ENCODE measurements at places on chromosomes 11 and 22.

DNA sequence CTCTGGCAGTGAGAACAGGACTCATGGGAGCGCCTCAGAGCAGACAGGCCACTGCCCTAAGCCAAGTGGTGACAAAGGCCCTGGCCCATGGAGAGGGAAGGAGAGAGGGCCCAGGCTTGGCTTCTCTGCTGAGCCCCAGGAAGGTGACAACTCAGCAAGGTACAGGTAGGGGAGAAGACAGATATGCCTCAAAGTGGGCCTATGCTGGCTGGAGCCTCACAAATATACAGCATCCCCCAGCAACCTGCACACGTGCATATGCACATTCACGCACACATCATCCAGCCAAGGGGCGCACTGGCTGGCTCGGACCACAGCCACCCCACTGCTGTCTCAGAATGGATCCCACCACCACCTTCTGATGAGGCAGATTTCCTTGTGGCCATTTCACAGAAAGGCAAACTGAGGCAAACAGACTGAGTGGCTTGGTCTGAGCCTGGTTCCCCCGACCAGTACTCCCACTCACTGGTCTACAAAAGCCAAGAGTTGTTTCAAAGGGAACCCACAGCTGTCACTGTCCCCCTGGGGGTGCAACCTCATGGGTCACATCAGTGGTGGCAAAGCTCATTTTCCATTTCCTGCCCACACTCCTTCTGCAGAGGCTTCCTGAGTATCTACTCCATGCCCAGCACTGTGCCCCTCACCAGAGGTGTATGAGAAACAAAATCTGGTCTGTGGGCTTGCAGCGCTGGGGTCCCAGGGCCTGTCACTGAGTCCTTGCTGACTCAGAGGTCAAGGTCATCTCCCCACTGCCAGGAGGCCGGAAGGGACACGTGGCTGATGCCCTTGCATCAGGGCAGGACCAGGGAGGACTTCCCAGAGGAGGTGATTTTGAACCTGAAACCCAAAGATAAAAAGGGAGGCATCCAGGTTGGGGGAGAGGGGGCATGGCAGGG is 67.3 kb upstream of the PRR5 start:
- no peak overlapping the region for H3K4me3 ChIP-seq
- H3K27ac ChIP-seq, result no peak overlapping the region
- H3K4me1 ChIP-seq, result peaks cover 6% of the 10 kb centered on the region

DNA sequence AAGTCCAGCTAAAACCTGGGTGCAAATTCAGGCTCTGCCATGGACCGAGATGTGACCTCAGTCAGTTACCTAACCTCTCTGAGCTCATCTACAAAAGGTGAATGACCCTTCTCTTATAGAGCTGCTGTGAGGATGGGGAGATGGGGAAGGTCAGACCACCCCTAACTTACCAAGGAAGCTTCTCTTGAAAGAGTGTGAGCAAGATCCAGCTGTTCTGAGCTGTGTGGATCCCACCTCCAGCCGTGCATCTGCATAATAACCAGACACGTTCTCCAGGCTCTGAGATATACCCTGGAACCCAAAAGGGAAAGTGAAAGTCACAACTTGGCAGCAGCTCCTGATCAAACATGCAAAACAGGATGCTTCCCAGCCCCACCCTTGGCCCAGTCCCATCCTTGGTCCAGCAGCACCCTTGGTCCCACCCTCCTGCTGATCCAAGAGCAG is at the start of gene APOL3:
TSS of gene APOL3 (minus strand) at position 257 of the 444 bp plus-strand sequence. CDS start 11,700 bp downstream, outside the sequence.
- H3K4me3 ChIP-seq, result peak within 1 kb of the TSS; percentile 93
- peak; percentile 45 for DNase-seq
- no peaks in the 10 kb centered on the region for H3K27me3 ChIP-seq
- H3K4me1 ChIP-seq, result peaks cover 90% of the 10 kb centered on the region
- H3K27ac ChIP-seq, result peak within 1 kb of the TSS; percentile 99

DNA sequence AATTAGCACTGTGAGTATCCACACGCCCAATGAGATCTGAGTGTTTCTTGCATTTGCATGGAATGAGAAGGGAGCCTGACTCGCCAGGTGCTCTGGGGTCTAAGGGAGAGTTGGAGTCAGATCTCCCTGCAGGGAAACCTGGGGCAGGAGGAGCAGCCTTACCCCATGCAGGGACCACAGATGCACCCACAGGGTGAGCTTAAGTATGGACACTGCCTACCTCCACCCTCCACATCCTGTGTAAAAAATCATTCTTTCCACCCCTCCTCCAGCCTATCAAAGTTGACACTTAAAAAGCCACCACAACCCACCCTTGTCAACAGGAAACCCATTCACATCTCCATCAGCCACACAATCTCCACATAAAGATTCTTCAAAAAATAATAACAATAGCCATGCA is 67.0 kb upstream of the IGLL5 start:
- peak overlapping the region; percentile 96 for H3K27ac ChIP-seq
- no peak for DNase-seq

DNA sequence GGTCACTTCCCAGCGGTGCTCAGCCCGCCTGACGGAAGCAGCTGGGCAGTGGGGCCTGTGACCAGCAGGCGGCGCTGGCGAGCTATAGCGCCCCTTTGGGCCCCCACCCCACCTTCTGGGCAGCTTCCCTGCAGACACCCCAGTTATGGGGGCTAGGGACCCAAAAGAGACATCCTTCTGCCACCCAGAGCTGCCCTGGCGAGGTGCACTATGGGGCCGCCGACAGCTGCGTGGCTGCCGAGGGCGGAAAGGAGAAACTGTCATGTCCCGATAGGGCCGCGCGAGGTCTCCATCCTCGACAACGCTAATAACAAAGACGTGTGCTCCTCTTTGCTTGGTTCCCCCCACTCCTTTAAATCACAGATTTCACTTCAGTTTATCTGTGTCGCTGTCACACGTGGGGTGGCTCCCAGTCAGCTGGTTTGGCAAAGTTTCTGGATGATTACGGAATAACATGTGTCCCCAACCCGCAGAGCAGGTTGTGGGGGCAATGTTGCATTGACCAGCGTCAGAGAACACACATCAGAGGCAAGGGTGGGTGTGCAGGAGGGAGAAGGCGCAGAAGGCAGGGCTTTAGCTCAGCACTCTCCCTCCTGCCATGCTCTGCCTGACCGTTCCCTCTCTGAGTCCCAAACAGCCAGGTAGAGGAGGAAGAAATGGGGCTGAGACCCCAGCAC is 673 bp upstream of the MYO7A start:
- H3K36me3 ChIP-seq, result no peaks in the 10 kb centered on the region
- H3K4me3 ChIP-seq, result peak overlapping the region; percentile 72
- no peak overlapping the region for H3K27ac ChIP-seq
- no peaks in the 10 kb centered on the region for H3K27me3 ChIP-seq
- H3K4me1 ChIP-seq, result peaks cover 16% of the 10 kb centered on the region

GRCh38 chr11:110261195-110262071 is 35.0 kb downstream of the RDX start:
- H3K4me1 ChIP-seq, result no peaks in the 10 kb centered on the region
- no peaks in the 10 kb centered on the region for H3K27me3 ChIP-seq
- H3K36me3 ChIP-seq, result no peaks in the 10 kb centered on the region
- no peak for DNase-seq

- no peak overlapping the region for H3K27ac ChIP-seq
- DNase-seq, result no peak
- peak overlapping the region; percentile 92 for H3K4me3 ChIP-seq
- peaks cover 31% of the 10 kb centered on the region for H3K4me1 ChIP-seq
- H3K27me3 ChIP-seq, result peaks cover 14% of the 10 kb centered on the region
These were observed 7.8 kb upstream of the GRAMD4 start for GRCh38 chr22:46612341-46612903.

DNA sequence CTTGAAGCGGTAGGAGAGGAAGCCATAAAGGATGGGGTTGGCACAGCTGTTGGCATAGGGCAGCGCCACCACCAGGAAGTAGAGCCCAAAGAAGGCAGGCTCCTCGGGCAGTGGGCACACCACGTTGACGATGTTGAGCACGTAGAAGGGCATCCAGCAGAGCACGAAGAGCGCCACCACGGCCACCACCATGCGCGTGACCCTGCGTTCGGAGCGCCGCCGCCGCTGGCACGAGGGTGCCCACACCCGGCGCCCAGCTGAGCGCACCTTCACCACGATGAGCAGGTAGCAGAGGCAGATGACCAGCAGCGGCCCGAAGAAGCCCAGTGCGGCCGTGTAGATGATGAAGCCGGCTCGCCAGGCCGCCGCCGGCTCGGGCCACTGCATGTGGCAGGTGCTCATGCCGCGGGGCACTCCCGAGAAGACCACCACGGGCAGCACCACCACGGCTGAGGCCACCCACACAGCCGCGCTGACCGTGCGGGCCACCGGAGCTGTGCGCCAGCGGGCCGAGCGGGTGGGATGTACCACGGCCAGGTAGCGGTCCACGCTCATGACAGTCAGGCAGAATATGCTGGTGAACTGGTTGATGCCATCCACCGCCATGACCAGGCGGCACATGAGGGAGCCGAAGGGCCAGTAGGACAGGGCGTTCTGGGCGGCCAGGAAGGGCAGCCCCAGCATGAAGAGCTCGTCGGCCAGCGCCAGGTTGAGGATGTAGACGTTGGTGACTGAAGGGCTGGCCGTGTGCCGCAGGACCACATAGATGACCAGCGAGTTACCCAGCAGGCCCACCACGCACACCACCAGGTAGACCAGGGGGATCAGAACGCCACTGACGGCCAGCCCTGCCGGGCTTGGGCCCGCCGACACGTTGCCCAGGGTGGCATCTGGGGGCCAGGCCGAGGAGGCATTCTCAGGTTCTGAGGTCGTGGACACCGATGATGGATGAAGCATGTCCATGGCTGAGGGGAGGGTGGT is 5.1 kb downstream of the SSTR3 start:
- H3K36me3 ChIP-seq, result no peaks in the 10 kb centered on the region
- peak overlapping the region; percentile 93 for H3K27ac ChIP-seq
- DNase-seq, result no peak
- no peaks in the 10 kb centered on the region for H3K27me3 ChIP-seq

DNA sequence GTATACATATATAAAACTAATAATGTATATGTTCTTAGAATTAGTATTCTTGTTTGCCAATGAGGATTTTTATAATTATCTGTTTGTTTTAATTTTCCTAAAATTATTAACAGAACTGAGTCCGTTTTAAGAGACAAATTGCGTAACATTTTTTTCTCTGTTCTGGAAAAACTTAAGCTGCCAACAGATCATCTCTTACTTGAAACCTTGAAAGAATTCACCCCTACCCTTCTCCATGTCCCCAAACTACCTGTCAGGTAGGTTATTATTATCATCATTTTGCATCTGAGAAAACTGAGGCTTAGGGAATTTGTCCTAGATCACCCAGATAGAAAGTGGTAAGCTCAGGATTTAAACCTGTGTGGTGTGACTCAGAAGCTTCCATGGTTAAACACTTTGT is 14.7 kb downstream of the SLC5A4 start:
- peaks cover 29% of the 10 kb centered on the region for H3K27me3 ChIP-seq
- H3K36me3 ChIP-seq, result no peaks in the 10 kb centered on the region
- H3K4me3 ChIP-seq, result no peak overlapping the region
- H3K4me1 ChIP-seq, result no peaks in the 10 kb centered on the region
- no peak for DNase-seq
- H3K27ac ChIP-seq, result no peak overlapping the region

- H3K4me1 ChIP-seq, result no peaks in the 10 kb centered on the region
- no peaks in the 10 kb centered on the region for H3K27me3 ChIP-seq
- no peak overlapping the region for H3K27ac ChIP-seq
- DNase-seq, result no peak
- no peak overlapping the region for H3K4me3 ChIP-seq
- no peaks in the 10 kb centered on the region for H3K36me3 ChIP-seq
These were observed 113.9 kb downstream of the ARL14EP start for GRCh38 chr11:30436801-30437200.

GRCh38 chr22:47599753-47600152 is 837.3 kb downstream of the TBC1D22A start:
- DNase-seq, result no peak
- H3K27ac ChIP-seq, result no peak overlapping the region
- H3K4me1 ChIP-seq, result no peaks in the 10 kb centered on the region
- no peak overlapping the region for H3K4me3 ChIP-seq
- H3K36me3 ChIP-seq, result no peaks in the 10 kb centered on the region

All from naive thymus-derived CD8-positive, alpha-beta T cell (primary cell).